ENCODE measurements at places on chromosomes 1 and 21.
A peak's percentile ranks its signal among the peaks of the same experiment; 100 is the strongest.

GRCh38 chr1:197415221-197415620 is 147.2 kb downstream of the CRB1 start:
- DNase-seq = no peak

GRCh38 chr21:39340687-39341086 is 8.2 kb downstream of the HMGN1 start:
- no peak for DNase-seq

DNA sequence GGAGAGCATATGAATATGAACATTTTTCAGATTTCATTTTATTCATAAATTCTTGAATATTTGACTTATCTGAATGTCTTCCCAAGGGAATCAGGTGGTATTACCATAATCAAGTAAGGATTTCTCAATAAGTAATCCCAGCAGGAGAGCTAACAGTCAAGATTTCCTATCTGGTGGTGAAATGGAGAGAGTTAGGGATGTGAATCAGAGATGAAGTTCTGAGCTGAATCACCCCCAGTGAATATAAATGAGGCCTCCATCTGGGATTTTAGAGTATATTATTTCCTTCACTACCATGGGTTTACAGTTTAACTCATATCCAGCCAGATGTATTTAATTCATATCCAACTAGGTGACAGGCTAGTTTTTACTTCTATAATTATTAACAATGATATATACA is 61.5 kb upstream of the RGS2 start:
- no peak for DNase-seq

- DNase-seq = peak; percentile 60
Observed at GRCh38 chr1:223189903-223190724, 47.1 kb upstream of the TLR5 start.

- no peak for DNase-seq
Observed at GRCh38 chr1:1088029-1088800, 14.1 kb upstream of the RNF223 start.

DNA sequence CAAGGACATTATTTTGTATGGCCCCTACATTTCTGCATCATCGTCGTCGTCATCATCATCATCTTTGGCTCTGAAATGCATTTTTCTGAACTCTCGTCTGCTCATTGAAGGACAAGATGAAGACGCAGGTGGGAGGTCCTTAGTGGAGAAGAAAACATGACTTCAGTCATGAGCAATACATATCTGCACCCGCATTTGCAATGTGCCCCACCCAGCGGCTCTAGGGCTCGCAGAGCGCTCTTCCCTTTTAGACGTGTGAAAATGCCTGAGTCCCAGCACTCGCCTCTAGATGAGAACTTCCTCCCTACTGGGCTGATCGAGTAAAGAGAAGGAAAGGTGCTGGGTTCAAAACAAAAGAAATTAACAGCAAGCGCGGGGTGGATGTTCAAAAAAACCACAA is 10.1 kb downstream of the C1orf174 start:
- no peak for DNase-seq

- no peak for DNase-seq
Observed at GRCh38 chr1:109990302-109990653, 5.7 kb downstream of the AHCYL1 start.

GRCh38 chr1:206684003-206684402 is 702 bp upstream of the MAPKAPK2 start:
- no peak for DNase-seq

GRCh38 chr1:33257772-33258712 is 1.8 kb downstream of the ZNF362 start:
- DNase-seq = no peak

DNA sequence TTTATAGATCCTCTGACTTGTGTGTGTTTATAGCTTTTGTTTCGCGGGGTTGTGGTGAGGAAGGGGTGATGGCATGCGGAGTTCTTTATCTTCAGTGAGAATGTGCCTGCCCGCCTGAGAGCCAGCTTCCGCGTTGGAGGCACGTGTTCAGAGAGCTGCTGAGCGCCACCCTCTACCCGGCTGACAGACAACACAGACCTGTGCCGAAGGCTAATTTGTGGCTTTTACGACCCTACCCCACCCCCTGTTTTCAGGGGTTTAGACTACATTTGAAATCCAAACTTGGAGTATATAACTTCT is 14.4 kb upstream of the CD101 start:
- DNase-seq = no peak

GRCh38 chr1:29406814-29407213 is 170.5 kb downstream of the PTPRU start:
- no peak for DNase-seq

DNA sequence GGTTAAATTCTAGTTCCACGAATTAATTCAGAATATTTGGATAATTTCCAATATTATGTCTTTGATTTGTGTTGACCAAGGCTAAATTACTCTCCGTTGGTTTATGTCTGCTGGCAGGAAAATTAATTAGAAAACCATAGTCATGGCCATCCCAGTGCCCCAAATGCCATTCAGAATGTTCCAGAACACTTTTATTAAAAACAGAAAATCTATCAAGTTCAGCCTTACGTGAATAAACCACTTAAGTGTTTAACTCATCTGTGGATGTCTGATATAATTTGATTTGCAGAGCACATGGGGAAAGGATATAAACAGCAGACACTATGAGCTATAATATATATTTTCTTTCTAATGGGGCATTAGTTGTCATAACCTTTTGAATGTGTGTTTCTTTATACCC is 480.7 kb downstream of the MRPL39 start:
- DNase-seq = no peak

All from EL (cell line).